ENCODE measurements at places on chromosomes 11 and 22.

DNA sequence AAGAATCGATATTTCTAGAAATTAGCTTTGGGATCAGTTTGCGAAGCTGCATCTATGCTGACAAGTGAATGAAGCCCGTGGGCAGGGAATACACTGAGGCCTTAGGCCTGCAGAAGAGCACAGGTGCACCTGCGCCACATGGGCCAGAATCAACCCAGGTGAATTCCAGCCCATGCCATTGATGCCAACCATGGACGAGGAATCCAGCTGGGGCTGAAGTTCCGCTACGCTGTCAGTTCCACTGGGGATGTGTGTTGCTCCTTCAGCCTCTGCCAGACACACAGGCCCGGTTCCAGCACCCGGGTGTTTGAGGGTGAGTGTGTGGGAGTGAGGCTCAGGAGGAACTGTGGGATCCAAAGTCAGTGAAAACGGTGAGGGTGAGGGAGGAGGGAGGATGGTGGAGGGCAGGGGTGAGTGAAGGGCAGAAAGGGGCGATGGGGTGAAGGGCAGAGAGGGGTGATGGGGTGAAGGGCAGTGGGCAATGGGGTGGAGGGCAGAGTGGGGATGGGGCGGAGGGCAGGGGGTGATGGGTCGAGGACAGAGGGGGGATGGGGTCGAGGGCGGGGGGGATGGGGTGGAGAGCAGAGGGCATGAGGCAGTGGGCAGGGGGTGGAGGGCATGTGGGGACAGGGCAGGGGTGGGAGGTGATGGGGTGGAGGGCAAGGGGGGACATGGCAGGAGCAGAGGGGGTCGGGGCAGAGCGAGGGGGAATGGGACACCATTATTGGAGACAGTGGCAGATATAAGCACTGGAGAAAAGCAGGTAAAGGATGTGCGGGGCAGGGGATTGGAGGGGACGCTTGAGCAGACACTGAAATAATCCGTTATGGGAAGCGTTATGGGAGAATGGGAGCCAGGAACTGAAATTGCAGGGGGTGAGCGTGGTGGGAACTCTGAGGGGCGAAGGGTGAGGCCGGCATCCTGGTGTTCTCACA lies 931.6 kb downstream of the BRD1 start:
- DNase-seq: no peak

GRCh38 chr11:62172294-62172693 lies 17.7 kb upstream of the SCGB1D1 start:
- peak; percentile 7 for DNase-seq

DNA sequence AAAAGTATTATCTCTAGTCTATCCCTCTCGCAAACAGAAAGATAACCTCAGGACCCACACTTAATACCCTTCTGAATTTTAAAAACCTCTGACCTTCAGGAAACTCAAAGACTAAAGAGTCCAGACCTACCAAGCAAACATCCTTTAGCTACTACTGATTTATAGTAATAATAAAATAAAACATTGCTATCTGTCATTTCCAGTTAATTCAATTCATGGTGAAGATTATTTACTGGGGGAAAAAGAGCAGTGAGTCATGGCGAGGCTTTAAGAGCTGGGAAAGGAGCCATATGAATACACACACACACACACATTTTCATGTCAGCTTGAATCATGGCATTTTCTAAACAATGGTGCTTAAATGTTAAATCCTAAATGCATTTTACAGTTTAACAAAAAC lies 87.1 kb downstream of the FAM76B start:
- no peak for DNase-seq

- DNase-seq: no peak
These were observed 14.0 kb downstream of the RAC2 start for GRCh38 chr22:37229805-37230672.

GRCh38 chr11:111571829-111572501 lies 30.3 kb upstream of the SIK2 start:
- DNase-seq: no peak

- peak; percentile 57 for DNase-seq
These were observed 3.2 kb upstream of the RTN4RL2 start for GRCh38 chr11:57456960-57457642.

GRCh38 chr11:66052664-66052982 lies 459 bp downstream of the SF3B2 start:
- DNase-seq: no peak

- DNase-seq: no peak
These were observed 3.8 kb downstream of the RPLP2 start for GRCh38 chr11:813456-814096.

GRCh38 chr11:3861683-3862082 lies 6.2 kb downstream of the STIM1 start:
- no peak for DNase-seq

- peak; percentile 56 for DNase-seq
These were observed 28.1 kb upstream of the RTL6 start for GRCh38 chr22:44525941-44526778.

DNA sequence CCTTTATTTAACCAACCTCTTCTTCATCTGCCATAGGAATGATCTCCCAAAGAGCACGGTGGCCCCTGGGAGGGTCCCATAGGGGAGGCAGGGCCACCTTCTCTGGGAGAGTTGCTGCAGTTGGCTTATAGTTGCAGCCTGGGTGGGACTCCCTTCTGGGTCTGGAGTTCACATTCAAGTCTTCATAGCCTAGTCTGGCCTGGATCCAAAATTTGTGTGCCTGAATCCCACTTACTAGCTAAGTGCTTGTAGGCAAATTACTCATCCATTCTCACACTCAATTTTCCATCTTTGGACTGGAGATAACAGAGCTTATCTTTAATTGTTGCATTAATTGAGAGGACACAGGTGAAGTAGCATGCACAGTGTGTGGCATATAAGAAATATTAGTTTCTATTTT lies 163.6 kb downstream of the GRIK4 start:
- no peak for DNase-seq

GRCh38 chr11:102522312-102523188 lies 8.0 kb downstream of the MMP7 start:
- DNase-seq: no peak

GRCh38 chr11:106160494-106160893 lies 83.0 kb downstream of the AASDHPPT start:
- DNase-seq: no peak

- no peak for DNase-seq
These were observed 111.4 kb upstream of the SORL1-AS1 start for GRCh38 chr11:121563900-121564822.

GRCh38 chr11:45102810-45103621 lies 43.4 kb upstream of the PRDM11 start:
- DNase-seq: peak; percentile 75

Data from NCI-H1417 (cell line).